ENCODE measurements at places on chromosomes 2 and 18. TPM values are rescaled to one million over a fixed set of nuclear protein-coding genes. Genes with fewer than 3 reads are reported as not detected.
A peak's percentile ranks its signal among the peaks of the same experiment; 100 is the strongest.

MC5R gene
- polyA plus RNA-seq: not detected

NHEJ1 gene
- polyA plus RNA-seq: 17.6 TPM

GNAL gene
- 19.7 TPM for polyA plus RNA-seq

MAL gene
- 13.3 TPM for polyA plus RNA-seq

CFC1 gene
- polyA plus RNA-seq: not detected

DNA sequence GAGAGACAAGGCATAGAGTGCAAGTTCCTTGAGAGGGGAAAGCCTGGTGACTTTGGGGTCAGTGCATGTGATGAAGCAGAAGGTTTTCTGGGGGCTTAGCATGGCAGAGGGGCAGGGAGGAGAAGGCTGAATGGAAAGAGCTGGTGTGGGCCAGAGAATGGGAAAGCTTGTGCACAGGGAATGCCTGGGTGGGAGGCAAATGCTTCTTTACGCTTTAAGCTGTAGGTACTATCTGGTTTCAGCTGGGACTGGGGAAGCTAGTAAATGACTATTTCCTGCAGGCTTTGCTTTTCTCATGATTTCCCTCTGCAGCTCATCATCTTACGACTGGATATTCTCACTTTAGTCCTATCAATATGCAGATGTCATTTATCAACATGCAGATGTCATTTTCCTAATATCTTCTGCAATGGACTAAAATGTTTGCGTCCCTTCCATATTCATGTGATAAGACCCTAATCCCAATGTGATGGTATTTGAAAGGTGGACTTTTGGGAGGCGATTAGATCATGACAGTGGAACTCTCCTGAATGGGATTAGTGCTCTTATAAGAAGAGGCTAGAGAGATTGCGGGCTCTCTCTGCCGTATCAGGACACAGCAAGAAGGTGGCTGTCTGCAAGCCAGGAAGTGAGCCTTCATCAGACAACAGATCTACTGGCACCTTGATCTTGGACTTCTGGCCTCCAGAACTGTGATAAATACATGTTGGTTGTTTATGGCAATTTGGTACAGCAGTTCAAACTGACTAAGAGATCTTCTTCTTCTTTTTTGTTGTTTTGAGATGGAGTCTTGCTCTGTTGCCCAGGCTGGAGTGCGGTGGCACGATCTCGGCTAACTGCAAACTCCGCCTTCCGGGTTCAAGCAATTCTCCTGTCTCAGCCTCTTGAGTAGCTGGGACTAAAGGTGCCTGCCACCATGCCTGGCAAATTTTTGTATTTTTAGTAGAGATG is 50.1 kb downstream of the MYCN start:
- no peak for DNase-seq

GRCh38 chr18:55875371-55875901 is 287.4 kb upstream of the TCF4 start:
- DNase-seq: no peak

GRCh38 chr2:212709280-212709679 is 170.7 kb upstream of the ERBB4 start:
- no peak for DNase-seq

GRCh38 chr18:27632706-27633105 is 447.6 kb upstream of the CHST9 start:
- DNase-seq: no peak

DNA sequence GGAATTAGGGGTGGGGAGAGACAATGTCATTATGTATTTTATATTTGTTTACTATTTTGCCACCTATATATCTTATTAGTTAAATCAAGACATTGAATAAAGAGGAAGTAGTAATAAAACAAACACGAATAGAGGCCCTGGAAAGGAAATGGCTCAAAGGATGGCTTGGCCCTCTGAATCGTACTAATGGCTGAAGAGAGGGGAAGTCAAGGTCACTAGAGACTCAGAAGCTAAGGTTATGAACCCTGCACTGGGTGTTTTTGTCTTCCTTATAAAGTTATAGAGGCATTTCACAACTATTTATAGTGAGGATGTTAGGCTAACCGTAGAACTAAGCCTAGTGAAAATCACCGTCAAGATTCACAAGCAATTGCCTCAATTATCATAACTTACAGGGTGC is 685.9 kb downstream of the ARHGAP15 start:
- no peak for DNase-seq

DNA sequence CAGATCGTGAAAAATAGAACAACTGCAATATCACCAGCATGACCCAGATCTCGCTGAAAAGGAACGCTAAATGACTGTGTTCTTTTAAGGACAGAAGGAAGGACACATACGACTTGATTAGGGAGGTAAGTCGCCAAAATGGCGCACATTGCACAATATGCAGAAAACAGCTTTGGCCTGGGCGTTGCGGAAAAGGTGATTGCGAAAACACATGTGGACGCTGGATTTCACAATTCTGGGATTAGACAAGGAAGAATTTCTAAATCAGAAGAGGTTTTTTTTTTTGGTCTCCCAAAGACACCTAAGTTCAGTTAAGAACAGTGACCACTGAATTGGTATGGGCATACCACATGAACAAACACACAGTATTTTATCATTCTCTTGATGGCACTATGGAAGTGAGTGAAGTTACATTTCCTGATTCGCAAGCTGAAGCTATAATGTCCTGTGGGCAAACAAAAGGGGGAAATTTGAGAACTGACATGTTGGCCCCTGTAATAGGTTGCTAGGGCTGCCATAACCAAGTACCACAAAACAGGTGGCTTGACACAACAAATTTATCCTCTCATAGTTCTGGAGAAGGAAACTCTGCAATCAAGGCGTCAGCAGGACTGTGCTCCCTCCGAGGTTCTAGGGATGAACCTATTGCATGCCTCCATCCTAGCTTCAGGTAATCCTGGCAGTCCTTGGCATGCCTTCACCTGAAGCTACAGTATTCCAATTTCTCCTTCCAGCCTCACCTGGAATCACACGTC is 25.8 kb upstream of the ERICH2 start:
- no peak for DNase-seq

- peak; percentile 26 for DNase-seq
Measured at GRCh38 chr2:133171393-133172004, 396.8 kb downstream of the NCKAP5 start.

GRCh38 chr2:136901732-136902131 is 136.4 kb downstream of the THSD7B start:
- DNase-seq: no peak

DNA sequence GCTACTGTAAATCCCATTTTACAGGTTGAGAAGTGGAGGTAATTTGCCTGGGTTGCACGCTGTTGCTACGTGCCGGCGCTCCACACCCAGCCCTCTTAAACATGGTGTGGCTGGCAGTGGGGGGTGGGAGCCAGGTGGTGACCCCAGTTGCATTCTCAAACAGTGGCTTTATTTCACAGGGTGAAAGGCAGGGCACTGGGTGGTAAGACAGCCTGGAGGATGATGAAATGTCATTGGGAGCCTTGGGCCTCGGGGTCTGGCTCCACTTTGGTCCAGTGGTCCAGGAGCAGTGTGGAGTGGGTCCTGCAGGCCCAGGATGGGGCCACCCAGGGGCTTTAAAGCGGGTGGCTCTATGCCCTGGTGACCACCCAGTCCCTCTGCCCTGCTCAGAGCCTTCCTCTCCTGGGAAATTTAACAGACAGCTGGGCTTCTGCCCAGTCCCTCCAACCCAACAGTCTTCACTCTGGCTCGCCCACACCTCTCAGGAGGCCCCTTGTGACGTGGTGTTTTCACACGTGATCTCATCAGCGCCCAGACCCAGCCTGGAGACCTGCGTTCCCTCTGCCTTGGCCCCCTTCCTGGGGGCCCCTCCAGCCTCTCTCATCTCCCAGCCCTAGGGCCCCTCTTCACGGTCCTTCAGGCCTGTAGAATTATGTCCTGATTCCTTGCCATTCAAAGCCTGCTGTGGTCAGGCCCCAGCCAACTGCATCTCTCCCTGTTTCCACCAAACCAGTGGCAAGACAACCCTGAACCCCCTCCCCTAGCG is 92.5 kb downstream of the INHBB start:
- DNase-seq: no peak

DNA sequence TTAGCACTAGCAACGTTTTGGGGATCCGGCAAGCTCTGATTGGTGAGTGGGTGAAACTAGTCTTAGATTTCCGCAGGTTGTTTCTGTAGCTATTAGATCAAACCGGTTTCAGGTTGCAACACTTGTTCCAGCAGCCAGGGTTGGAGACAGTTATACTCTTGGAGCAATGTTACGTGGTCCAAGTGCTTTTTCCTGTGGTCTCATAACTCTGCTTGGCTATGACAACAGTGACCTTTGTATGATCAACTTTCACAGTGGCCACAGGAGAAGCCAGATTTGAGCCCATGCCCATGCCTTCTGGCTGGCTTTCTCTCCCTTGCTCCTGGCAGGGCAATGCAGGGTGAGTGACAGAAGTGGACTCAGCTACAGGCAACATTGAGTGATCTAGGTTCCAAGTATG is 84.5 kb upstream of the TAF1B start:
- no peak for DNase-seq

DNA sequence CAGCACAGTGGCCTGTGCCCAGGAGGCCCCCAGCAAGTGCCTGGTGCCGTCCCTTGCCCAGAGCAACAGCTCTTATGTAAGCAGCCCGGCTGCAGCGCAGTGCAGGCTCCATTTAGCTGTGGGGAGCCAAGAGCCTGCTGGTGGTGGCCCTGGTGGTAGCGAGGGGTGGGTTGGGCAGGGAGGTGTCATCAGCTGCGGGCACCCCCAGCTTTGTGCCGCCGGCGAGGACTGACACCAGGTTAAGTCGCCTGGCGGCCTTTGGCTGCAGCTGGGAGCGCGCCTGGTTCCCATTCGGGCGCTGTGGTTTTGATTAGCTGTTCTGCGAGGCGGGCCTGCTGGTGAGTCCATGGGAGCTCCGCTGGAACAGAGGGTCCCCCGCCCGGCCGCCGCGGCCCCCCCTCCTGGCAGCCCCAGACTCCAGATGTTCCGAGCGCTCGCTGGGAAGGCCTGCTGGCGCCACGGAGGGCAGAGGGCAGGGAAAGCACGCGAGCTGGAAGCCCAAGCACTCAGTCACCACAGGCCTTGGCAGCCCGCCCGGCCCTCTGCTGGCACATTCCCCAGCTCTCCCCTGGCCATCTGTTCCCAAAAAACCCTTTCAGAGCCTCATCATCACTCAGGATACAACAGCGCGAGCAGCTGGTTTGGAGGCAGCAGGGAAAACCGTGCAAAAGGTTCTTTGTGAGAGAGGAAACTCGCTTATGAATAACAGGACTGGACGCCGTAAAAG is 18.4 kb downstream of the ATOH8 start:
- peak; percentile 98 for DNase-seq

DNA sequence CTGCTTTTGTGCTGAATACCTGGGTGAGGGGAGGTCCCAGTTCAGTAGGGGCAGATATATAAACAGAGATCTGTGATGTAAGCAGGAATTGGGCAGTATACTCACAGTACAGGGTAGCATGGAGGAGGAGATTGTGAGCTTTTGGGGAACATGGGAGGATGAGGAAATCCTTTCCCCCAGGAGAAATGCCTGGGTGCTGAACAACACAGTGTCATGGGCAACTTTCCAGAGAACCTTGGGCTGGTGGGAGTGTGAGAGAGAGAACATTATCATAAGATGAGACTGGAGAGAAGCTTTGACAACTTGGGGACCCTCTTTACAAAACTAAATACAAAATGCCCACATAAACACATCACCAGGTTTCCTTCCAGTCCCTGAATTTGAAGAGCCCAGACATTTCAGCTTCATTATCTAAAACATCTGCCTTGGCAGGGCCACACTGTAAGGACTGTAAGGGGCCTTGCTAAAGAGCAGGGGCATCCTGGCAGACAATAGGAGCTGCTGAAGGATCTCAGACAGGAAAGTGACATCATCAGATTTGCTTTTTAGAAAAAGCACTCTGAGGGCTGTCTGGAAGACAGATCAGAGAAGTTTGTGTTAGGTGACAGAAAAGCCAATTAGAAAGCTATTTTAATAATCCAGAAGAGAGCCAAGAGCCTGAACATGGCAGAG is 303.1 kb upstream of the FBXO11 start:
- no peak for DNase-seq

DNA sequence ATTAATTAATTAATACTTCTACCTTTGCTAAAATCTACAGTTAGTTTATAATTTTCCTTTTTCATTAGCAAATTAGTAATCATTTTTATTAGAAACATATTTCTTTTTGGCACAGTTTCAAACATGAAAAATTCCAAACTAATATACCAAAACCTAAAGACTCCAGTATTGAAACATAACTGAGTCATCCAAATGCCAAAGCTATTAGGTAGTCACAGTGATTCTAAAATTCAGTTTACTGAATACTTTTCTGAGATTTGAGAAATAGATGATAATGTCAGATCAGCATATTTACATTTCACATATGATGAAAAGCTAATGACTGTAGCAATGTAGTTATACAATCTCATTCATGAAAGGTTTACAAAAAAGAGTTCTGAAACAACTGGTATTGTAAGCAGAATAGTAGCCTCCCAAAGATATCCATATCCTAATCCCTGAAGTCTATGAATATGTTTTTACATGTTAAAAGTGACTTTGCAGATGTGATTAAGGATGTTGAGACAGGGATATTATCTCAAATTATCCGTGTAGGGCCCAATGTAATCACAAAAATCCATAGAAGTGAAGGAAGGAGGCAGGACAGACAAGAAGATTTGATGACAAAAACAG is 680.2 kb upstream of the CHAC2 start:
- DNase-seq: no peak

DNA sequence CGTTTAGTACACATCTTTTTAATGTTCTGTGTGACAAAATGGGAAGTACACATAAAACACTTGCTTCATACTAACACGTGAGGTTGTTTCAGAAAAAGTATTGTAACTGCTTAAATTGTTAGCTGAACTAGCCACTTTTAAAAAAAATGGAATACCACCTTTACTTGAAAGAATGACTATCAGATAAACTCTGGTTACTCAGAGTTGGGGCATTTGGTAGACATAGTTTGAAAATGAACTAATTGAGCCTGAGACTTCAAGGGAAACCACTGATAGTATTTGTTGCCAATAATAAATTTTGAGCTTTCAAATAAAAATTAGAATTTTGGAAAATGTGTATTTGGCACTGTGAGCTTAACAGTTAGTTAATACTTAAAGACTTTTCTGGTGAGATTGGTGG is 103.0 kb upstream of the FBXO11 start:
- DNase-seq: no peak

- DNase-seq: no peak
Measured at GRCh38 chr2:121833358-121833723, 77.9 kb downstream of the TSN start.

All from urinary bladder (tissue), 4 donors.